ENCODE measurements at places on chromosomes 7 and 10.

- DNase-seq, result no peak
Observed at GRCh38 chr10:116688741-116689495, 53.4 kb downstream of the HSPA12A start.

DNA sequence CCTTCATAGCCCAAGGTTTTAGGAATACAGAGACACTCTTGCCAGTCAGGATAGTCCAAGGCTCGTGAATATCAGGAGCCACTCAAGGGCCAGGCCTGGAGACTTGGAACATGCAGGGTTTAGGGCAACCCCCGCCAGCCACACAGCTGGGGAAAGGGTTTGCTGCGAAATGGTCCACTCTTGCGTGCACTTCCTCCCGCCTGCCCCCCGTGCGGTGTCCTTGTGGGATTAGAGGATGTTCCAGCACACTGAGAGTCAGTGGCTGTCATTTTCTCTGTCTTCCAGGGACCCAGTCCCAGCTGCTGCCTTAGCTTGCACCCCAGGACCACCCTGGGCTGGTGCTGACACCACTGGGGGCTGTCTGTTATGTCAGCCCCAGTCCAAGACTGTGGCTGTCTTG is 38.5 kb downstream of the POR start:
- no peak for DNase-seq

- peak; percentile 56 for DNase-seq
Observed at GRCh38 chr10:26044141-26044749, 110.2 kb downstream of the MYO3A start.

DNA sequence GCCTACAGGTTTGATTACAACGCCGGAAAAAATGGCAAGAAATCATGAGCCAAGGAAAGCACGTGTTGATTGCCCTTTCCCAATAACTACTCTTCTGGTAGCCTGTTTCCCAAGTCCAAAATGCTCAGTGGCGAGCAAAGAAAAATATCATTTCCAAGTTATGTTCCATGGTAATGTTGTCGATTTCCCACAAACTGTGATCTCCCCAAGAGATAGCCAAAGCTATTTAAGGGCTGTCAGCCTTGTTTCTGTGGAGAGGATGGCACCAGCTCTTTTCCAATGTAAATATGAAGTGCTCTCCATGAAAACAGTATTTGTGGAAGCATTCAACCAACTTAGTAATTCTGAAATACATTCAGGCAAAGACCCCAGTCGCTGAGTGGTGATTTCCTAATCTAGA is 232.5 kb upstream of the AOAH start:
- no peak for DNase-seq

DNA sequence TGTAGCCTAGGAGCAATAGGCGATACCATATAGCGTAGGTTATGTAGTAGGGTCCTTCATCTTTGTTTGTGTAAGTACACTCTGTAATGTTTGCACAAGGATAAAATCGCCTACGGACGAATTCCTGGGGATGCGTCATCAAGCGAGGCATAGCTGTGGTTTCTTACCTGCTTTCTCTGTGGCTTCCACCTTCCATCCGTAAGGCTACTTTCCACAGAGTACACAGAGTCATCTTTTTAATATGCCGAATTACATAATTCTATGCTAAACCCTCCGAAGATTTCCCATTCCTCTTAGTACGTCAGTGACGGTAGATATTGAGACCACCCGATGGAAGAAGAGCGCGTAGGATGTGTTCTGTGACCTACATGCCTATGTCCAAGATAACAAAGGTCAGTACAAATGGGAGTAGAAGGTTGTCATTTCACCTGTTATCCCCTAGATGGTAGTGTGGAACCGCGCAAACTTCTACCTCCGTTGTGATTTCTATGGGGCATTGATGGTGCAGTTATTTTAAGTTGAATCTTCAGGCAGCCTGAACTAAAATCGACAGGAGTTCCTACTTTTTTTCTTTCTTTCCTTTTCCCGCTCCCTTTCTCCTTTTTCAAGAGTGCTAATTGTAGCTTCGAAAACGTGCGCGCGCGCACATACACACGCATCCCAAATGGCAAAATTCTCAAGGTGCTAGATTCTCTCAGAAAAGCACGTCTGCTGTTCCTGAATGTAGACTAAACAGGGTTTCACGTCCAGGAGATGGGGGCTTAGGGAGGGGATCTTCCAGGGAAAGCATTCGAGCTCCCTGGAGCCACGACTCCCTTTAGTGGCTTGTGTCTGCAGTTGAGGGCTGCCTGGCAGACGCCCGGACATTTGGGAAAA is 111.7 kb upstream of the MBL2 start:
- DNase-seq, result peak; percentile 98

DNA sequence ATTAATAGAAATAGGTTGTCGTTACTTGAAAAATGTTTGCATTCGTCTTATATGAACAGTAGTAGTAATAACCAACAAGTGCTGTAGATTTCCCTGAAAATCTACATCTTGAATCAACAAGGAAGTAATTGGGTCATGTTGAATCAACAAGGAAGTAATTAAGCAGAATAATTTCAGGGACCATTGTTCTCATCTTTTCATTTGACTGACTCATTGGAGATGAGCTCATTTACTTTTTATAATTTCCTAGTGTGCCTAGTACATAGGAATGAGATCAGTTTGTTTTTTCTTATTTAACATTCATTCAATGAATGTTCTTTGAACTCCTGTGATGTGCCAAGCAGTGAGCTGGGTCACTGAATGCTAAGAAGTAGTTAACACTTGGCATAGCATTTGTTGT is 8.2 kb downstream of the CLDN12 start:
- no peak for DNase-seq

DNA sequence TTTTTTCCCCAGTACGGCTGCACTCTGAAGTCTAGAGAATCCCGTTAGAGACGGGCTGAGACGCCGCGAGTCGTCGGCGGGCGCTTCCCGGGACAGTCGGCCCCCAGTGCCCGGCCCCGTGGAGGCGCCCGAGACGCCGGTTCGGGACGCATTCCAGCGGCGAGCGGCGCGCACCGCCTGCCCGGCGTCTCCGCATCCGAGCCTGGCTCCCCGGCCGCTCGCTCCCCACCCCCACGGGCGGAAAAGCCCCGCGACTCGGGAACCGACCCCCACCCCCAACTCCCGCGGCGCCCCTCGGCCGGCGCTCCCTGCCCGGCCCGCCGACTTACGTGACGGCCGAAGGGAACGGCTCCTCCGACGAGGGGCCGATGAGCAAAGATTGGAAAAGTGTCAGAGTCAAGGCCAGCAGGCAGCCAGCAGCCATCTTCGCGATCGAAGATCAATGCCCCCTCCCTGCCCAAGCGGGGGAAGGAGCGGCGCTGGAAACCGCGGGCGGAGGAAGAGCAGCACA is 486 bp downstream of the CACNA2D1 start:
- no peak for DNase-seq

DNA sequence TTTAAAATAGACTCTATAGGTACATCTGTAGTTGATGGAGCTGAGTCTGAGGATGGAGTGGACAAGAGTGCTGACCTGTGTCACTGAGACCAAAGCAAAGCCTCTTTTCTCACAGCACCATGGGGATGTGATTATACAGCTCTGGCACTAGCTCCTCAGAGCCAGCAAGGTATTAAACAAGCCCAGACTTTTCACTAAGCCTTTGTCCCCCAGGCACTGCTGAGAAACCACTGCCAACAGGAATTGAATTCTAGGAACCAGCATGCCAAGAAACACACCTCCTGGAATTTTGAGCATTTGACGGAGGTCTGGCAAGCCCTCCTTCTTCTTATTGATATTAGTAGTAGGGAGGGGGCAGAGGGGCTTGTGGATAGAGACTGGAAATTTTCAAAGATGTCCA is 147.0 kb downstream of the C1GALT1 start:
- peak; percentile 64 for DNase-seq

- DNase-seq, result no peak
Observed at GRCh38 chr10:5862360-5862961, 27.2 kb downstream of the ANKRD16 start.

DNA sequence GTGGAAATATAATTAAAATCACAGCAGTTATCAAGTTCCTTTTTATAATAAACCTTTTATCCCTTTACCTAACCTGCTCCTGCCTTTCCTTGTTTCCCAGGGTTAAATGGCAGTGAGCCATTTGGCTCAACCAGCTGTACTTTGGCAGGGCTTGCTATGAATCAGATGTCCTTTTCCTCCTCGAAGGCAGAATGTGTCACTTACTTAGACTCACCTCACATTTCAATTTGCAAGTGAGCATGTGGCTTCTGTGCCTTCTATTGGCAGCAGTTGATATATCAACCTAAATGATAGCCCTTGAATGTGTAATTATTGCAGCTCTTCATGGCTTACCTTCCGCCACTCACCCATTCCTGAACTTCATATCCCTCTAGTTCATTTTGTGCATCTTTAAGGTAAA is 301.7 kb downstream of the CSTF2T start:
- peak; percentile 92 for DNase-seq

GRCh38 chr7:70612811-70613210 is 519.1 kb upstream of the GALNT17 start:
- no peak for DNase-seq

DNA sequence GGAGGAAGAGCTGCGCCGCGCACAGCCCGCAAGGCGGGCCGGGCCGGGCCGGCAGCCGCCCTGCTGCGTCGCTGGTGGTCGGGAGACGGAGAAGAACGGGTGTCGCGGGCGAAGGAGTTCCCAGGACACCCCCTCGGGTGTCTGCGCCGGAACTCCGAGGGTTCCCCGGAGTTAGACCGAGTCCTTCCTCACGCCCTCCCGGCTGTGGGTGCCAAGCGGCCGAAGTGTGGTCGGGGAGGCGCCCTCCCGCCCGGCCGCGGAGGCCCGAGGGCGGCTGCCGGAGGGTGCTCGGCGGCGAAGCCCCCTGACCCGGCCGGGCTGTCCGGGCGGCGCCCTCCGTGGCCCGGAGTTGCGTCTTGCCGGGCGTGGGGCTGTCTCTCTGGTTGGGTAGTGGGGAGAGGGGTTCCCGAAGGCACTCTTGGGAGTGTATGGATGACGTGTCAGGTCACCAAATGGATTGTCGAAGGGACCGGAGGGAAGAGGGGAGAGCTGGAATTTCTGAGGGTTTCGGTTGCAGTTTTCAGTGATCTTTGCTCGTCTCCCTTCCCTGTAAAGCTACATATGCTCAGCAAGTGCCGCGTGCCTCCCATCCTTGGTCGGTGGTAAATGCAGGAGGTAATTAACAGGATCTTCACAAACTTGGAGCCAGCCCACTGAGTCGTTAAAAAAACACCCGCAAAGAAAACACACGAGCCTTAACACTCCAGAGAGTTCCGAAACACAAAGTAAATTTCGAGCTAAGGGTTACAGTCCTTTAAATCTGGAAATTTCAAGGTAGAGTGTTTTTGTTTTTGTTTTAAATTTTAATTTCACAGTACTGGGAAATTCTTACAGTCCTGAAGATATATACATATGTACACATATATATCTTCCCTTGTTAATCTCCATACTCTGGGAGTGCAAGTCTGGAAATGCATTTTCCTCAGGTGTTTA is 871 bp downstream of the ST7 start:
- DNase-seq, result peak; percentile 79

DNA sequence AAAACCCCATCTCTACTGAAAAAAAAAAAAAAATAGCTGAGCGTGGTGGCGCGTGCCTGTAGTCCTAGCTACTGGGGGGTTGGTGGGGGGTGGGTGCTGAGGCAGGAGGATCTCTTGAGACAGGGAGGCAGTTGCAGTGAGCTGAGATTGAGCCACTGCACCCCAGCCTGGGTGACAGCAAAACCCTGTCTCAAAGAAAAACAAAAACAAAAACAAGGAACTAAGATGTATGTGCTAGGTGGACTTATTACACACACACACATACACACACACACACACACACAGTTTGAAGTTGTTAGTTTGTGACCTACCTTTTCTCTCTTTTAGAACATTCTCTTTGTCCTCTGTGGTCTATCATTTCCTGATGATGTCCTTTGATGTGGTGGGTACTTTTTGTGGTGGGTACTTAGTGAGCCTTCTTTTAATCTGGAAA is 53.5 kb downstream of the EXOC6 start:
- DNase-seq, result no peak

- no peak for DNase-seq
Observed at GRCh38 chr7:35498416-35498815, 196.5 kb downstream of the HERPUD2 start.

- no peak for DNase-seq
Observed at GRCh38 chr10:110009736-110010475, 2.1 kb downstream of the ADD3 start.

GRCh38 chr7:113764401-113765035 is 154.3 kb downstream of the PPP1R3A start:
- DNase-seq, result peak; percentile 45

DNA sequence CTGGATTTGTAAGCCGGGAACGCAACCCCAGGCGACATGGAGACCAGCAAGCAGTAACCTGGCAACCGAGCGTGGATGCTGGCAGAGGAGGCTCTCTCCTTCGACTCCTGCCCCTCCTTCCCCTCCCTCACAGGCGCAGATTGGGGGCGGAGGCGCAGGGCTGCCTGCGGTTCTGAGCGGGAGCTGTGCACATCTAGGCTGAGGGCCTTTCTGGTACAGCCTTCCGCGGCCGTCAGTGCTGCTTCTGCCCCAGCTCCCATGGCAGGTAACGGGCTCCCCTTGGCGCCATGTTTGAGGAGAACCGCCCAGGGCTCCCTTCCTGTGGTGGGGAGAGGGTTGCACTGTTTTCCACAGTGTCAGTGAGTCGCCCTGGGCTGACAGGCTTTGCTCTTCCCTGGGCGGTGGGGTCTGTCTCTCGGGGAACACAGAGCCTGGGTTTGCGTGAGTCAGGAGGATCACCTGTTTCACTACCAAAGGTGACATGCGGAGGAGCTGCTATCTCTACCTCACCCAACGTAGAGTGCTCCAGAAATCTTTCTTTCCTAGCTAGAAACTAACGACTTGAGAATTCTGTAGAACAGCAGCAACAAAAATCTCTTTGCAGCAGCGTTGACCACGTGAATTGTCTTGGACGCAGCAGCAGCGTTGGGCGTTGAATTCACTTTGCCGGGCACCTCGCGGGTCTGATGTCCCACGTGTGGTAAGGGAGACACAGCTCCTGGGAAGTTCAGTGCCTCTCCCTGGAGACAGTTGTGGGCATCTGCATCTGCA is 154.8 kb upstream of the COBL start:
- DNase-seq, result no peak

DNA sequence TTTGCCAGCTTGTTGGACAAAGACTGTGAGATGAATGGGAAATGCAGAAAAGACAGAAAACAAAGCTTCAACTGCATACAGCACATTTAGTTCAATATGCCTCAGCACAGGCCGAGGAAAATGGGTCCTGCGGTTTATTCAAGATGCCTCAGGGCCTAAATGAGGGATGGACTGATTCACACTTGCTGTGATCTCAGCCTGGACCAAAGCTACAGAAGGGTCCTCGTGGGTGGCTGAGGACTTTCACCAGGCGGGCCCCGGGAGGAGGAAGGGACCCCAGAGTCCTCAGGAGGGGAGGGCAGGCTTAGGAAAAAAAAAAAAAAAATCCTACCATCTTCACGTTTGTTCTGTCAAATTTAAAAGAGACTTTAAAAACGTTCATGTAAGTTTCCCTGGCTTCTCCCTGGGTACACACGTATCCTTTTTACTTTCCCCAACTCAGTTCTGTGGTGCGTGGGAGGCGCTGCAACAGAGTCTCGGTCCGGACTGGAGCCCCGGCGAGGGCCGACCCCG is 624 bp upstream of the ZNF783 start:
- peak; percentile 52 for DNase-seq

- DNase-seq, result no peak
Observed at GRCh38 chr7:134210976-134211663, 84.0 kb downstream of the LRGUK start.

GRCh38 chr10:113644185-113645120 is 19.4 kb downstream of the NRAP start:
- DNase-seq, result peak; percentile 11

GRCh38 chr10:47099474-47099873 is 188.2 kb downstream of the PTPN20 start:
- no peak for DNase-seq
